ELR (cell line): ENCODE measurements at places on chromosomes 4 and X.

DNA sequence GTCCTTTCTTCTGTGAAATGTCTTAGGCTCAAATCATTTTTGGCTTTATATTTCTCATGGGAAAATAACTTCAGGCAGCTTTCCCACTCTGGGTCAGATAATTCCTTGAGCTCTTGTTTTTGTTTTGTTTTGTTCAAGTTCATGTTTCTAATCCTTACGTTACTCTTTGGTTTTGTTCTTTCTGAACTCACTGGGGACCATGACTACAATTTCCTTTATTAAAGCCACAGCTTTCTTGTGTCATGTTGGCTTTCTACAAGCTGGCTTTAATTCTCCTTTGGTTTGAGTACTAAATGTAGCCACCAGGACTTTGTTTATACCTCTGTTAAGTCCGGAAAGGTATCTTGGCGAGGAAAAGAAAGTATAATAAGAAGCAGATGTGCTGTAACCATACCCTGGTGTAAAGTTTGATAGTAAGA lies 30.8 kb upstream of the ANXA3 start:
- DNase-seq, result no peak

GRCh38 chrX:150544222-150544787 lies 24.1 kb upstream of the MTM1 start:
- no peak for DNase-seq

GRCh38 chr4:155407480-155407879 lies 30.7 kb upstream of the MAP9 start:
- no peak for DNase-seq

DNA sequence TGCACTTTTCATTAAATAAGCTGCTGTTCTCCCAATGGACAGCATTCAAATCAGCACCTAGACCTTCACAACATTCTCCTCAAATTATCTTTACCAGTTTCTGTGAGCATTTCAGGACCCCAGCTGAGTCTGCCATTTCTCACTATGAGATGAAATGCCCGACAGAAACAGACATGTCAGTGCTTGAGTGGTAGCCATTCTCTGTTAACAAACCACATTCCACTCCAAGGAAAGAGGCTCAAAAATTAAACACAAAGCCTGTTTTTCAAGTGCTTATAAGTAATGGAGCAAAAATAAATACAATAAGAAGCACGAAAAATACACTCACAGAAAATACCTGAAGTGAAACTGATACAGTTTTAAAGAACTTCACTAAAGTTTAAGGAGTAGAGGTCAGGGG lies 320.2 kb upstream of the PRPS2 start:
- DNase-seq, result no peak

- no peak for DNase-seq
Observed at GRCh38 chrX:130552444-130553073, 150.8 kb downstream of the RBMX2 start.

DNA sequence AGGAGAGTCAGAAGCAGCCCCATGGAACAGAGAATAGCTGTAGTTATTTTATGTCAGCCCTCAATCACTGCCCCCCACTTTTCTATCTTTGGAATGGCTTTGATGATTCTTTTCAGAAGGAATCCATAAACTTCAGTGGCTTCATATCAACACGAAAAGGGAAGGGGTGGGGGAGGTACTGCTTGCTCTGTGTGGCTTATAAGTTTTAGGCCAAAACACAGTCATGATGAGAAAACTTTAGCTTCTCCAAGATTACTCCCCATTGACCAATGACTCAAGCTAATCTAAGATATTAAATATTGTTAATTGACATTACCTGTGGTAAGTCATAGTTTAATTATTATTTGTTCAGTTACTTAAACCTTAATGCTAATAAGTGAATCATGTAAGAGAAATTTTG lies 669.6 kb upstream of the FAM241A start:
- no peak for DNase-seq

DNA sequence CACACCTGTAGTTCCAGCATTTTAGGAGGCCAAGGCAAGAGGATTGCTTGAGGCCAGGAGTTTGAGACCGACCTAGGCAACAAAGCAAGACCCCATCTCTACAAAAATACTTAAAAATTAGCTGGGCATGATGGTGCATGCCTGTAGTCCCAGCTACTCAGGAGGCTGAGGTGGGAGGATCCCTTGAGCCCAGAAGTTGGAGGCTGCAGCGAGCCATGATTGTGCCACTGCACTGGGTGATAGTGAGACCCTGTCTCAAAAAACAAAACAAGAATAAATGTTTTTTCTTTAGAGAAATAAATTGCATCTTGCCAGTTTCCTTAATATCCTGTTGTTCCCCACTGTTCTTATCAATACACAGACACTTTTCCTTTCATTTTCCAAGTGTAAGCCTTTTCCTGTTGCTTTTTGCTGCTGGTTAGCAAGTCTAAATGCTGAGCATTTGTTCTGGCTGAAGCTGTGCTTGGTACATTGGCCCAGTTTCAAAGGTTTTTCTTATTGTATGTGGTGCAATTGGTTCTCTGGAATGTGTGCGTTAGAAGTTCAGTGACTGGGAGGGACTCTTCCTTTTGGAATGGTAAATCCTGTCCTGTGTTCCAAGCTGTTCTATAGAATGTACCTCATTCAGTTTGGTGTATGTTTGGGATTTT lies 98.2 kb downstream of the AFF1 start:
- peak; percentile 20 for DNase-seq

DNA sequence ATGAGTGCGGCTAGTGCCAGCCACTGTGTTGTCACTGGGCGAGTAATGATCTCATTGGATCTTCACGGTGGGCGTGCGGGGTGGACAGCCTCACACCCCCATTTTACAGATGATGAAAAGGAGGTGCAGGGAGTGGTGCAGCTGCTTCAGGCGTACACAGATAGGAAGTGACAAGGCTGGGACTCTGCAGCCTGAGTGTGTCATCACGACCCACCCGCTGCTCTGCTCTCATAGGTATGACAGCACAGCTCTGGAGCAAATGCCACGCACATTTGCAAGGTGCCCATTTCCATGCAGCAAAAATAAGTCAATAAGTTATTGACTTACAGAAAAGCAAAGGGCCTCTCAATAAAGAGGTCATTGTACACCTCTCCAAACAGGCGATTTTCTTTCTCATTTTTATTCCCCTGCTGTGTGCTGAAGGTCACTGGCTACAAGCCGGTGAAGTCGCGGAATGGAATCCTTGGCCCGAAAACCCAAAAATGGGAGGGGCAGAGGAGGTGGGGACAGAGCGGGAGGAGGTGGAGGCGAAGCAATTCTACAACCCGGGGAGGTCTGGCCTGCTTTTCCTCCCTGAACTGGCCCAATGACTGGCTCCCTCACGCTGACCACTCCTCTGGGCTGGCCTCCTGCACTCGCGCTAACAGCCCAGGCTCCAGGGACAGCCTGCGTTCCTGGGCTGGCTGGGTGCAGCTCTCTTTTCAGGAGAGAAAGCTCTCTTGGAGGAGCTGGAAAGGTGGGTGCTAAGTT lies at the start of gene SOD3:
Gene SOD3 (plus strand): TSS at position 658 of the 750 bp plus-strand sequence. CDS start 3,949 bp downstream, outside the sequence.
- peak; percentile 81 for DNase-seq

DNA sequence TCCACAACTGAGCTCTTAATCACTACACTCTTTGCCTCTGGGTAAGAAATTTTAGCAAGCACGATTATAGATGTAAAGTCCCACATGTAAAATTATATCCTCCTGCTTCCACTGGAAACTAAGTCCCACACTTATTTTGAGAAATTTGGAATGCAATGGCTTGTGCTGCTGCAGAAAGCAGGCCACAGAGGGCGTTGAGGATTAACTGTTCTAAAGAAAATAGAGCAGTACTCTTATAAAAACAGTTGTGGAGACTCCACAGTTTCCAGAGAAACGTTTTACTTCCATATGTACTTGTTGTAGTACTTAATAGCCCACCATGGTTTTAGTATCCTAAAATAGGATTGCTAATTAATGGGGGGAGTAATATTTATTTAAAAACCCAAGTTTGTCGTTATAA lies 1.7 kb upstream of the CENPC start:
- no peak for DNase-seq

DNA sequence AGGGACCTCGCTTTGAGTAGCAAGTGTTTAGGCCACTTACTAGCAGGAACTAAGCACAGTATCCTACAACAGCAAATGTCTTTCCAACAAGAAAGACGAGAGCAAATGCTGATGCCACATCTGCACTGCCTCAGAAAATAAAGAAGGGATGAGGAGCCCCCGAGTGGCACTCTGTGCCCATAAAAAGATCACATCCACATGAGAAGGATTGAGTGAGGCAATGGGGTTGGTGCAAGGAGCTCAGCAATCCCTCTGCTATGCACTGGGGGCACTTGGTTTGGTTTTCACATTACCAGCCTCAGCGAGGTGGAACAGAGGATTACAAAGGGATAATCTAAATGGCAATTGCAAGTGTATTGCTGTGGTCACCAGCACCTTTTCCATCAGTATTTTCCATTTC lies 252.8 kb upstream of the SLC7A11 start:
- DNase-seq, result peak; percentile 51

- DNase-seq, result no peak
Observed at GRCh38 chr4:122861172-122861943, 34.7 kb downstream of the FGF2 start.

- no peak for DNase-seq
Observed at GRCh38 chr4:136985683-136986082, 546.6 kb downstream of the PCDH18 start.

GRCh38 chr4:144223661-144224060 lies 83.1 kb upstream of the GYPA start:
- DNase-seq, result no peak

GRCh38 chrX:66045894-66046293 lies 6.0 kb upstream of the VSIG4 start:
- DNase-seq, result no peak

- DNase-seq, result peak; percentile 53
Observed at GRCh38 chr4:33649015-33649414, 2595.3 kb downstream of the ARAP2 start.

- DNase-seq, result no peak
Observed at GRCh38 chr4:27844376-27844775, 983.7 kb downstream of the STIM2 start.

- DNase-seq, result no peak
Observed at GRCh38 chr4:149055624-149056023, 613.4 kb upstream of the NR3C2 start.

GRCh38 chr4:25658777-25659176 lies 3.1 kb downstream of the SLC34A2 start:
- DNase-seq, result no peak

DNA sequence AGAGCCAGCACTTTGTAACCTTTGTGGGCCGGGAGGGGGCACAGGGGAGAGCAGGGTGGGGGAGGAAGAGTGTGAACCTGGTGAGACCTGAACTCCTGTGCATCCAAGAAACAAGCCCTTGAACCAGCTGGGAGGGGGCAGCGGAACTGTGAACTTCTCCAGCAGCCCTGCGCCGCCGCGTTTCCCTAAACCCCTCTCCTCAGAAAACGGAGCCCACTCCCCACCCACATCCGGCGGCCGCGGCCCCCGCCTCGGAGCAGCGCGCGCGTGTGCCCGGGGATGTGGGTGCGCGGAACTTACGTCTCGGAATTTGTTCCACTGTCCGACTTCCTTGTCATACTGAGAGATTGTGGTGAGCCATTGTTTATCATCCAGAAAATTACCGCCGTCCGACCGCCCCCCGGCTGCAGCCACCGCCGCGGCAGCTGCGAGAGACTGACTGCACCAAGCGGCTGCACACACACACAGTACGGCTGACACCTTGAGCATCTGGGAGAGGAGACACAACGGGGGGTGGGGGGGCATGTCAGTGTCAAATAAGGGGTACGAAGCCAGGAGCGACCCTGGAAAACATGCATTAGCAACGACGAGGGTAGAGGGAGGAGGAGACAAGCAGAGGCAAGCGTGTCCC lies 494 bp downstream of the SPOCK3 start:
- peak; percentile 57 for DNase-seq

- DNase-seq, result no peak
Observed at GRCh38 chr4:1547131-1547855, 136.8 kb downstream of the FAM53A start.

GRCh38 chr4:37685161-37685822 lies 884 bp downstream of the RELL1 start:
- peak; percentile 50 for DNase-seq

DNA sequence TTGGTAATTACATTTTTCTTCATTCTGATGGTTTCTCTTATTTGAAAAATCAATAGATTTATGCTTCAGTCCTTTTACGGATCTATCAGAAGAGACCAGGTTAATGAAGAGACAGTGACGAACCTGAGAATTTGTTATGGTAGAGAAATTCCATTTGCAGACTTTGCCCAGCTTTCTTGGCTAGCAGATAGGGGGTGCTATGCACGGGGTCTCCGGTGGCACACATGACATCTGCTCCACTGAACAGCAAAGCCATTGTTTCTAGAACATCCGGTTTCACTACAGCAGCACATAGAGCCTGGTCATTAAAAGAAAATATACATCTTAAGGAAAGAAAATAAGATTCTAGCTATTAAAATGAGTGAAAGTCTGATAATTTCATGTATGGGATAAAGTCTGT lies 85.1 kb downstream of the ARAP2 start:
- DNase-seq, result no peak

- peak; percentile 25 for DNase-seq
Observed at GRCh38 chrX:134660627-134661026, 2.4 kb upstream of the PLAC1 start.

GRCh38 chrX:111041018-111041462 lies 55.0 kb upstream of the PAK3 start:
- peak; percentile 93 for DNase-seq

DNA sequence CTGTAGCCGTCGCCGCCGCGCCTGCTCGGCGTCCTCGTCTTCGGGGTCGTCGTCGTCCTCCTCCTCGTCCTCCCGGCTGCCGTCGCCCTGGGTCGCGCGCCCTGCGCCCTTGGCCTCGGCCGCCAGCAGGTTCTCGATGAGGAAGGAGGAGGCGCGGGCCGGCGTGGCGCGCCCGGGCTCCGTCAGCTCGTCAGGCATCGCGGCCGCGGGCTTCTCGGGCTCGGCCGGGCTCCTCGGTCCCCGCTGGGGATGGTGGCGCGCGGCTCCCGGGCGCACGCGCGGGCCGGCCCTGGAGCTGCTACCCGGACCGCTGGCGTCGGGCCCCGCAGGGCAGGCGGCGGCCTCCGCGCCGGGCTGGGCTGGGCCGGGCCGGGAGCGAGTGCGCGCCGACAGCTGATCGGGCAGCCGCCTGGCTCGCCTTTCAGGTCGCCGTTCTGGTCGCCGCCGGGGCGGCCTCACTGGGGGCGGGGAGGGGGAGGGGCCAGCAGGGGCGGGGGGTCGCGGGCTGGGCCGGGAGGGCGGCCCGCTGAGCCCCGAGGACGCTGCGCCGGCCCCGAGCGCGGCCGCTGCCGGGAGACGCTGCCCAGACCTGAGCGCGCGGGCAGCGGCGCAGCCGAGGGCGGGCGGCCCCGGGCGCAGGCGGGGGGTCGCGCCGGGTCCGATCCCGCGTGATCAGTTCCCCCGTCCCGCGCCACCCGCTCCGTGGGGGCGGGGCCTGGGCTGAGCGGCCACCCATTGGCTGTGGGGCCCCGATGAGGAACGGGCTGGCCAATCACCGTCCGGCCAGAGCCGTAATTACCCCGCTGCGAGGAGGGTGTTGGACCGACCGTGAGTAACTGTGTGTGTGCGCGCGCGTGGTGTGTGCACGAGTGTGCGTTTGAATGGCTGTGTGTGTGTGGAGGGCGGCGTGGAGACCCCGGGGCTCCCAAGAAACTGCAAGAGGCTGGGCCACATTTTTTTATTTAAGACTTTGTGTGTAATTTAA lies at the start of gene HMX1:
Gene HMX1 (minus strand): TSS at position 423 of the 985 bp plus-strand sequence. CDS start 225 bp downstream, at position 198.
- no peak for DNase-seq

DNA sequence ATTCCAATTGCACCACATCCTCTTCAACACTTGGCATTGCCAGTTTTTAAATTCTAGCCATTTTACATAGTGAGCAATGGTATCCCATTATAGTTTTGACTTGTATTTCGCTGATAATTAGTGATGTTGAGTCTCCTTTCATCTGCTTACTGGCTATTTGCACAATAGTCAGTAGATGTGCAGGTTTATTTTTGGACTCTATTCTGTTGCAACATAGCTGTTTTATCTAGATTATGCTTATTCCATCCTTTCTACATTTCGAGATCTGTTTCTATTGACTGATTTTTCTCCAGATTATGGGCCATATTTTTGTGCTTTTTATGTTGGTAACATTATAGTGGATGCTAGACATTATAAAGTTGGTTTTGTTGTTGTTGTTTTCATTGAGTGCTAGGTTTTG lies 106.1 kb downstream of the WWC2 start:
- no peak for DNase-seq
